Prostate gland (tissue), 2 donors: ENCODE measurements at places on chromosomes 13 and 19. TPM values are rescaled to one million over a fixed set of nuclear protein-coding genes. Genes with fewer than 3 reads are reported as not detected.

The PGLYRP2 gene
- total RNA-seq: 31.9 TPM

The JAK3 gene
- 1.5 TPM for total RNA-seq

DNA sequence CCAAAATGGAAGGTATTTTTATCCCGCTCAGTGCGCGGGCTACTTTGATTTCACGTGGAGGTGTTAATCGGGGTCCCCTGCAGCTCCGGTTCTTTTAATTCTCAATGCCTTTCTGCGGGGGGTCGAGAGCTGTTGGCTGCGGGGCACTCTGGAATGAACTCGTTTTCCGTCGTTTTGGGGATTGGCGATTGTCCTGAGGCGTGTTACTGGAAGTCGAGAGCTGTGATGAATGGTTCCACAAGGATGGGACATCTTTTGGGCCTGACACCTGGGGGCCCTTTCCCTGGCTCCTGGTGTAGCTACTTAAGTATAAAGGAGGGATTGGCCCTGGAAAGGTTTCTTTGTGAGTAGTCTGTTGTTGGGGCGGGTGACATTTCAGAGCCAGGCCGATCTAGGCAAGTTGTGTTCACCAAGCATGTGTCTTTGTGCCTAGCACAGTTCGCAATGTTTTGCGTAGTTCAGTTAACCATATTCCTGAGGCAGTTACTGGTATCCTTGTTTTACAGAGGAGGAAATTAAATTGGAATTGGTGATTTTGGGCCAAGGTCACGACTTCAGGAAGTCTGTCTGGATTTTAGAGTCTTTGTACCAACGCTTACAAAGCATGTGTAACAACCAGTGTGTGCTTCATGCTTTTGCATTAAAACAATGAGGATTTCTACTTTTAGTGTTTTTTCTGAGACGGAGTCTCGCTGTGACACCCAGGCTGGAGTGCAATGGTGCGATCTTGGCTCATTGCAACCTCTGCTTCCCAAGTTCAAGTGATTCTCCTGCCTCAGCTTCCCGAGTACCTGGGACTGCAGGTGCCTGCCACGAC is 846 bp downstream of the RPL13A start:
- H3K36me3 ChIP-seq: peaks cover 26% of the 10 kb centered on the region
- peaks cover 17% of the 10 kb centered on the region for H3K4me1 ChIP-seq
- H3K27me3 ChIP-seq: no peaks in the 10 kb centered on the region
- no peak for DNase-seq
- H3K4me3 ChIP-seq: peak overlapping the region; percentile 80

- H3K4me3 ChIP-seq: no peak overlapping the region
- H3K27ac ChIP-seq: no peak overlapping the region
- H3K27me3 ChIP-seq: no peaks in the 10 kb centered on the region
- no peak for DNase-seq
- no peaks in the 10 kb centered on the region for H3K36me3 ChIP-seq
- H3K4me1 ChIP-seq: no peaks in the 10 kb centered on the region
Measured at GRCh38 chr13:68174893-68175292, 944.8 kb upstream of the PCDH9 start.
